ENCODE measurements at places on chromosomes 3 and 15. TPM values are rescaled to one million over a fixed set of nuclear protein-coding genes. Genes with fewer than 3 reads are reported as not detected.

- no peak for DNase-seq
These were observed 1.2 kb downstream of the PSTPIP1 start for GRCh38 chr15:76996076-76996525.

Gene WDR5B
- total RNA-seq, result 2.8 TPM

GRCh38 chr15:26621816-26622215 is 151.1 kb downstream of the GABRB3 start:
- no peak for DNase-seq

Gene ZNF654
- 13.5 TPM for total RNA-seq

GRCh38 chr3:142849148-142849547 is 39.7 kb downstream of the PCOLCE2 start:
- DNase-seq, result no peak

DNA sequence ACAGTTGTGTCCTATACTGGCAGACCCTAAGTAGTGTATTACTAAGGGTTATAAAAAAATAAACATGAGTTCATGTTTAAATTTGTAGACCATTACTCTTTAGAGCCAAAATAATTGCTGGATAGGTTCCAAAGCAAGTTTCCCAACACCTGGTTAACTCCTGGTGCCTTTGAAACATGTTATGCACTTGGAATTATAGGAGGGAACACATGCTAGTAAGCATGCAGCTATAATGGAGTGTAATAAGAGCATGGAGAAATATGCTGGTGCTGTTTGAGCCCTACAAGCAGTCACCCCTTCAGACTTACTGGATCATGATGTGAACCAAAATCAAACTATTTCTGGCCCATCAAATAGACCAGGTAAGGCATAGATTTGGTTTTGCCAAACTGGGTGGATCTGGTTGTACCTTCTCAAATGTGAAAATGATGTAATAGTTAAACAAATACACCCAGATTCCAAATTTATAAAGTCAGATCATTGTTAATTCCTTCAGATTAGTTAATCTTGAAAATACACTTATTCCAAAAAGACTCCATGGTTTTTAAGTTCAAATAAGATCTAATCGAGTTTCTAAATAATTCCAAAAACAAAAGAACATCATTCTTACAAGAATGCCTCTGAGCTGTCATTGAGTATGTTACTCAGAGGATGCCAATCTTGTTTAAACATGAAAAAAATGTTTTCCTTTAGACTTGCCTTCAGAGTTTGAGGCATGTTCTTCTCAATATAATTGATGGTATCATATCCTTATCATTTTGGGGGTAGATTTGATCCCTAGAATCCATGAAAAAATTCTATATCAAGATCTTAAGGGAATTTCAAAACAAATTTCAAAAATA is 69.3 kb downstream of the LRRC28 start:
- DNase-seq, result no peak

DNA sequence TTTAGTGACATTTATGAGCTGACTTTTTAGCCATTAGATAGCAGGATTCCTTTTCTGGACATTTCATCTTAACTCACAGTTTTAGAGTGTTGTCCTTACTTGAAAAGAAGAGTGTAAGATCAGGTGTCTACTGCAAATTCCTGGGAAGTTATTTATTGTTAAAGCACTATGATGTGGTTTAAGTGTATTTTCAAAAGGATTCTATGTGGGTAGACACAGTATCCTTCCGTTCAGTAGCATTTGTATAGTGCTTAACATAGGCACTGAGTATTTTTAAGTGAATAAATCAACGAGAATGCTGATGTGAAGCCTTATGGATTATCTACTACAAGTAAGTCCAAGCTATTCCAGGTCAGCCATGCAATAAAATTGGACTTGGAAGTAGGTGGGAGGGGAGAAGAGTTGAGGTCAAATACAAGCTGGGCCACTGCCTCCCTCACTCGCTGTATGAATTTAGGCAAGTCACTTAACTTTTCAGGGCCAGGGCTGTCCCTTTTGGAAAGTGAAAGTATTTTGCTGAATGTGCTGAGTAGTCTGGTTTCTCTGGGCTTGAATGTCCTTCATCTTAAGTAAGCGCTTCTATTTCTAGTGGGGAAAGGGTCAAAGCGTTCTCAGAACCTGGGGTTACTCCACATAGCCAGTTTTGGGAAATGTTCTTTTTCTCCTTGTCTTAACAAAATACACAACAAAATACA is 48.6 kb downstream of the GAP43 start:
- DNase-seq, result no peak
